ENCODE measurements at places on chromosomes 11 and 22. TPM values are rescaled to one million over a fixed set of nuclear protein-coding genes. Genes with fewer than 3 reads are reported as not detected.

DNA sequence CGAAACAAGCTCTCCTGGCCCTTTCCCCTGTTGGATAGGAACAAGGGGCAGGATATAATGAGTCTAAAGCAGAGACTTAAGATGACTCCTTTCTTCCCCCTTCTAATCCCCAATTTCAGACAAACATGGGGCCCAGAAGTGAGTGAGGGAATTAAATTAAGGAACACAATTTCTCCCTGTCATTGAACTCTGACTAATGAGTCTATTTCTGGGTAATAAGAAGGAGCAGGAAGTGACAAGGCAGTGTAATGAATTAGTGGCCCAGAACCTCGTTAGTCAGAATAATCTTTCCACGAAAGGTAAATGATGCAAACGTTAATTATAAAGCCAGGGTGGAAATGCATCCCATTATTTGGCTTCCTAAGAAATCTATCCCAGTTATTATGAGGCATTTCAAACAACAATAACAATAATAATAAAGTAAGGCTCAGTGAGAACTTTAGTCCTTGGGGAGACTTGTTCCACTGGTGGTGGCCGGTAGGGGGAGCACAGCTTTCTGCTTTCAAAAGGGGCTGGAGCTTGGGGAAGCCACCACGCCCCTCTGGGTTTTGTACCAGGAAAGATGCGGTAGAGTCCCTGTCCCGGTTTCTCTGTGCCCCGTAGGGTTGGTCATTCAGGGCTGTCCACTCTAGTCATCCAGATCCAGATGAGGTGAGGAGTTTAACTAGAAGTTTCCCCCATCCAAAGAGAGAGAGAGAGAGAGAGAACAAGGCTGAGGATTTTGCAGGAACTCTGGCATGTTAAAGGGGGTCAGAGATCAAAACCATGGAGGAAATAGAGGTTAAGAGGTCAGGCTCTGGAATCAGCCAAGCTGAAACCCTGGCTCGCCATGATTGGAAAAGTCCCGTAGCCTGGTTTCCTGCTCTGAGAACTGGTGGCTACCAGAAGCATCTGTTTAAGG lies 298.3 kb downstream of the NTM start:
- no peak for DNase-seq

DNA sequence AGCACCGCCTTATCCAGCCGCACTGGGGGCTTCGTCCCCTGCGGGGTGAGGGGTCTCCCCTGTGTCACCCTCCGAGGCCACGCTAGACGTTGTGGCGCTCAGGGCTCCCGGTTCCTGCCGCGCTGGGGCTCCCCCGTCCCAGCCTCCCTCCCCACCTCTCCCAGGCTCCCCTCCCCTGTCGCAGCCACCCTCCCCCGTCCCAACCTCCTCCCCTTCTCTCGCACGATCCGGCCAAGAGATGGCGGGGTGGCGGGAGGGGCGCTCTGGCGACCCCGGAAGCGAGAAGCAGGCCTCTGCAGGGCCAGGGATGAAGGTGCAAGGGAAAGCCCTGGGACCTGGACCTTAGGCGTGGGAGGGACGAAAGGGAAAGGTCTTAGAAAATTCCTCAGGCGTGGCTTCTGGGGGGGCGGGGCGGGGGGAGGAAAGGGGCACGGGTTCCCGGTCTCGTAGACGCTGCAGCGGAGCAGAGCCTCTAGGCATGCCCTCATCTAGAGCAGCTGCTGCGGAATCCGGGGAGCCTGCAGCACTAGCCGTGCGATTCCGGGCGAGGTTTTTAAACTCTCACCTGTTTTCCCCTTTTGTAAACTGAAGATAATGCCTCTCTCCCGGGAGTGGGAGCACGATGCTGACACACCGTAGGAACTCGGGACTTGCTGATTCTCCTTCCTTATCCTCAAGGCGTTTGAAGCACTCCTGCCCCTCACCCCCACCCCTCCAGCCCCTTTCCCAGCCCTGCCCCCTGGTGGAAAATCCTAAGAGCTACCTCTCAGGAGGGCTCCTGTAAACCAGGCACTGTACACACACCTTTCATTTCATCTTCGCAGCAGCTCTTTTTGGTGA lies 14.4 kb downstream of the KCNJ5 start:
- peak; percentile 59 for DNase-seq

DNA sequence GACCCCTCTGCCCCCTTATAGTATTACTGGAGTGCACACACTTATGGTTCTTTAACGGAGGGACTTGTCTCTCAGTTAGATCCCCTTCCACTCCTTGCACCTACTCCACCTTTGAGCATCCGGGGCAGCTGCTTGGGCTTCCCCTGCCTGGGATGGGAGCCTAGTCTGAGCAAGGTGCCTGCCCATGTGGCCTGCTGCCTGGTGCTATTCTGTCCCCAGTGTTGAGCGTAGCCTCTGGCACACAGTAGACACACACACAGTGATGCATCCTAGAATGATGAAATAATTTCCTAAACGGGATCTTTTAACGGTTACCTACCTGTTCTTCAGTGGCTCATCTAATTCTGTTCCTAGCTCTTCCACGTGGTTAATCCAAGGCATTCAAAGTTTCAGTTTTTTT lies 22.4 kb downstream of the PPFIA1 start:
- DNase-seq = no peak

GRCh38 chr11:68989936-68990606 lies 9.3 kb upstream of the MRGPRD start:
- no peak for DNase-seq

KLHL35 gene
- 4.2 TPM for polyA plus RNA-seq

C1QTNF5 gene
- 35.8 TPM for polyA plus RNA-seq
